Naive thymus-derived CD8-positive, alpha-beta T cell (primary cell): ENCODE measurements at places on chromosomes 16 and 17. TPM values are rescaled to one million over a fixed set of nuclear protein-coding genes. Genes with fewer than 3 reads are reported as not detected.

The TMC8 gene
- 141 TPM for polyA plus RNA-seq

The SLC4A1 gene
- polyA plus RNA-seq: not detected

The PRCD gene
- polyA plus RNA-seq: 7.1 TPM

The LRRC75A gene
- 1.8 TPM for polyA plus RNA-seq

The PDILT gene
- not detected for polyA plus RNA-seq

The PITPNM3 gene
- not detected for polyA plus RNA-seq

The TP53TG3C gene
- polyA plus RNA-seq: not detected

The MEOX1 gene
- polyA plus RNA-seq: 5.9 TPM

The C16orf96 gene
- polyA plus RNA-seq: 0.08 TPM

The GPS1 gene
- 126 TPM for polyA plus RNA-seq

- no peak for DNase-seq
Observed at GRCh38 chr17:18362698-18363100, 651 bp downstream of the SHMT1 start.

DNA sequence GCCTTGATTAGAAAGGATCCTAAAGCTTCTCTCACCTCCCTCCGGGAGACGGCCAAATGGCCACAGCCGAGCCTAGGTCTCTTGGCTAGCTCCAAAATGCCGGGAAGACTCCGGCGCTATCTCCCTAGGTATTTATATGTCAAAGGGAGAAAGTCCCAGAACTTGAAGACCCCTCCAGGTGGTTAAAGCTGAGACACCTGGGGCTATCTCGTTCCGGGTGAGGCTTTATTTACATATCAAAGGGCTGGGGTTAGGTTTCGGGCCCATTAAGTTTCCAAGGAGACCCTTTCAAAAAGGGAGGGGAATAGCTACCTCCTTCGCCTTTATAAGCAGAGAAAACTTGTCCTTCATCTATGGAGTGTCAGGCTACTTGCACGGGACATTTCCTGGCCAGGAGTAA, 70.9 kb upstream of the KIFC3 start:
- no peak for DNase-seq

GRCh38 chr16:67192781-67193361, 916 bp downstream of the E2F4 start:
- DNase-seq: no peak

DNA sequence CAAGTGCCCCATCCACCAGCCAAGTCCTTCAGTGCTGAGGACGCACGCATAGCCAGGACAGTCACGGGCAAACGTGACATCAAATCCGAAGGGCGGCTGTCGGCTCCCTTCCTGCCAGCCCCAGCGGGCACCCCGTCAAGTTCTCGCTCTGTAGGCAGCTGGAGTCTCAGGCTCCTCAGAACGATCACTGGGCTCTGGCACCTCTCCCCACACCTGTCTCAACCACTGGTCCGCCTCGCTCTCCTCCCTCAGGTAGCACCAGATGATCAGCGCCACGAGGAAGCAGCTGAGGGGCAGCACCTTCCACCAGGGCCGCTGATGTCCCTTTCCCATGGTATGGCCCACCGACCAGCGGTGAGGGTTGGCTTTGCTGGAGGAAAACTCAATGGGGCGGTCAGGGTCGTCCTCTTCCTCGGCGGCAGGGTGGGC, 422 bp downstream of the UQCC4 start:
- no peak for DNase-seq

DNA sequence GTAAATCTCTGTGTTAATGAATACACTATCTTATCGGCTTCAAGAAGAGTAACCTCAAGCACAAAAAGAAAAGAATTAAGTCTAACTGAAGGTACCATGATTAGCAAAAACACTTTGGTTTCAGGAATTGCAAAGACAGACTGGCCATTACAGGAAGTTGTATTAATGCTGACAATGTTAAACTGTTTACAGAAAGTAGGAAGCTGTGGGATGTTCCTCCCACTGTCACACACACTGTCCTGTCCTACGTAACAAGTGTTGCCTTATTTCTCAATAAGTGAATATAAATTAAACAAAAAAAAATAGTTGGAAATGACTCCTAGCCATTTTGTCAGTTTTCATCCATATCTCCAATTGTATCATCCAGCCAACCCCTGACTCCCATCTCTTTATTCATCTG, 8.6 kb downstream of the GNA13 start:
- DNase-seq: no peak

- DNase-seq: peak; percentile 34
Observed at GRCh38 chr17:74442670-74443515, 11.0 kb downstream of the GPRC5C start.

DNA sequence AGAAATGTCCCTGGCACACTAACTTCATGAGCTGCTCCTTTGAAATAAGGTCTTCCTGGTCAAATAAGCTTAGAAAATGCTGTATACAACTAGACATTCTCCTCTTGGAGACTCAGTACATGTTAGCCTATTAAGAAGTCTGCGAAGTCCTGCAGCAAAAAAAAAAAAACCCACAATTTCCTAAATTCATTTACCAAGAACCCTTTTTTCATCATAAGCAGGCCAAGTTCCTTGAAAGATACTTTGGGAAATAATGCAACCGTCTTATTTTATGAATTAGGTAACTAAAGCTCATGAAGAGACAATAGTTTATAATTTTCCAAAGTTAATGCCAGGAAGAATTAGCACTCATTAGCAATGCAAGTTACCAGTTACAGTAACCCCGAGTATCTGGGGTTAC, 49.0 kb upstream of the HAS3 start:
- no peak for DNase-seq

- DNase-seq: no peak
Observed at GRCh38 chr17:79648181-79648831, 37.5 kb upstream of the RBFOX3 start.

- DNase-seq: no peak
Observed at GRCh38 chr16:13885700-13886099, 34.3 kb upstream of the ERCC4 start.

GRCh38 chr17:79654960-79655382, 44.1 kb upstream of the RBFOX3 start:
- DNase-seq: no peak

DNA sequence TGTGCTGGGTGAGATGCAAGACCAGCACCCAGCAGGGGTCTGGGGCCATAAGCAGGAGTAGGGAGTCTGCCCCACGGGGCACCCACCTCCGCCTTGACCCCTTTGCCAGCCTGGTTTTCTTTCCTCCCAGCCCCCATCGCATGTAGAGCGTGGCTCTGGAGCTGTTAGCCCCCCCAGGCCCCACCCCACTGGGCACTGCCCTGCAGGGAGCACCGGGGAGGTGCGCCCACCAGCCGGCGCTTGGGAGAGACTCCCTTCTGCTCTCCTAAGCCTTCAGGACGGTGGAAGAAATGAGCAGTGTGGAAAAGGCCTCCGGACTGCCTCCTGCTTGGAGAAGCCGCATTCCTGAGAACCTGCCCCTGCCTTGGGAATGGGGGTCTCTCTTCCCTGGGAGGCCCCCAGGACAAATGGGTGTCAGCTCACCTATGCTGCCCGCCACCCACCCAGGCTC, 186.2 kb downstream of the IRF8 start:
- DNase-seq: peak; percentile 36

- DNase-seq: no peak
Observed at GRCh38 chr17:59067756-59068155, 38.9 kb downstream of the TRIM37 start.

GRCh38 chr16:71746442-71747046, 22.0 kb upstream of the PHLPP2 start:
- DNase-seq: peak; percentile 19

DNA sequence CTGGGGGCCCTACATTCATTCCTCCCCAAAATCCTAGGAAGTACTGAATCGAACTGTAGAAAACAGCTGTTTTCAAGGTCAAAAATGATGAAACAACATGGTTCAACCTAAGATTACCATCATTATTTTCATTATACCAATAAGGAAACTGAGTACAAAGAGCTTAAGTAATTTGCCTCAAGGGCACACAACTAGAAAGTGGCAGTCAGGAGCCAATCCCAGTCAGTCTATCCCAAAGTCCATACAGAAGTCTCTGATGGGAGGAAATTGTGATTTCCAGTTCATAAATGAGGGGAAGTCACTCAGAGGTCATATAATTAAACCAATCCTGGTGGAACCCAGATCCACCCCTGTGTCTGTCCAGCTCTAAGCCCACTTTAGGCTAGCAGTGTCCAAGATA, 8.4 kb downstream of the LPO start:
- DNase-seq: no peak

- no peak for DNase-seq
Observed at GRCh38 chr17:3502466-3502865, 26.7 kb downstream of the ASPA start.

GRCh38 chr16:4894276-4895150, 42.4 kb downstream of the PPL start:
- DNase-seq: no peak

DNA sequence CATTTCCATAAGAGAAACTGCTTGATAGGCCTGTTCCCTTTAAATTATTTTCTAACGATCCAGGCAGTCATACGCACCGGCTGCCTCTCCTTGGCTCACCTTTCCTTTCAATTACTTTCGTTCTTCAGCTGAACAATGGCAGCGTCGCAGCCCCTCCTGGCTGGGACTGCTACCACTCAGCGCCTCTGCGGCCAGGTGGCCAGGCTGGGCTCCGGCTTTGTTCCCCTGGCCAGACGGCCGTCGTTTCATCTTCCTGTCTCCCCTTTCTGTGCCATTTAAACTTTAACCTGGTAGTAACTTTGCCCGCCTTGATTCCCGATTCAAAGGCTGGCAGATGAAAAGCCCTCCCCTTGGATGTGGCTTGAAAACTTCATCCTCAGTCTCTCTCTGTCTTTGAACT, 79.0 kb downstream of the C16orf78 start:
- no peak for DNase-seq

GRCh38 chr16:4443271-4443670, 17.6 kb downstream of the DNAJA3 start:
- DNase-seq: no peak

- no peak for DNase-seq
Observed at GRCh38 chr17:49994085-49995054, 654 bp downstream of the DLX3 start.

GRCh38 chr17:61378658-61379456, 20.8 kb upstream of the TBX2 start:
- no peak for DNase-seq

GRCh38 chr16:69371564-69371963, 14.2 kb downstream of the TERF2 start:
- no peak for DNase-seq

GRCh38 chr17:69227541-69227940, 1.1 kb downstream of the ABCA10 start:
- no peak for DNase-seq

GRCh38 chr17:7843536-7844291, 9.7 kb downstream of the KDM6B start:
- peak; percentile 93 for DNase-seq

DNA sequence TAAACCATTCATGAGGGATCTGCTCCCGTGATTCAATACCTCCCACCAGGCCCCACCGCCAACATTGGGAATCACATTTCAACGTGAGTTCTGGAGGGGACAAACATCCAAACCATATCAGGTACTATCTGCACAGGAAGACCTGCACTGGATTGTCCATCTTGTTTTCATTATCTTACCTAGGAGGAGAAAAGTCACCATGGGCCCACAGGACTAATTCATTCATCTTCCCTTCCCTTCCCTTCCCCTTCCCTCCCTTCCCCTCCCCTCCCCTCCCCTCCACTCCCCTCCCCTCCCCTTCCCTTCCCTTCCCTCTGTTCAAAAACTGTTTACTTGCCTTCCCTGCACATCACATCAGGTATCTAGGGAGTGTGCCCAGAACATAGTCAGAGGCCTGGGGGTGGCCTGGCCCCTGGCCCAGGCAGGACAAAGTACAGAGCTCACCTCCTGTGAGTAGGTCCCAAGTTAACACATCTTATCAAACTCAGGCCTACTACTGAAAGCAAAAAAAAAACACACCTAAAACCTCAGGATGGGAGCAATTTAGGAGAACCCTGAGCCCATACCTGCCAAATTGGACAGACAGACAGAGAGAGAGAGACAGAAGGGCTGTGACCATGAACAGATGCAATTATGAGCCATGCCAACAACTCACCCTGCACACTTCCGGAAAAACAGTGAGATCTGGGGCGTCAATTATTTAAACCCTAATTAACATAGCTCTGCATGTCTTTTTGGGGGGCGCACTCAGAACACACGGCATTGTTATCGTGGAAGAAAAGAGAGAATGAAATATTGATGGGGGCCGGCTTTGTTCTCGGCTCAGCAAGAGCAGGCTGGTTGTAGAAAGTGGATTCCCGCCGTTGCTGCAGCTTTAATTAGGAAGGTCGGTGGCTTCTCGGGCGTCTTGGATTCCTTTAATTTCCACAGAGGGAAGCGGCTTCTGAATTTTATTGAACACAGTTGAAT, 151.2 kb downstream of the IRX5 start:
- DNase-seq: no peak
